ENCODE measurements at places on chromosomes 3 and 15.

DNA sequence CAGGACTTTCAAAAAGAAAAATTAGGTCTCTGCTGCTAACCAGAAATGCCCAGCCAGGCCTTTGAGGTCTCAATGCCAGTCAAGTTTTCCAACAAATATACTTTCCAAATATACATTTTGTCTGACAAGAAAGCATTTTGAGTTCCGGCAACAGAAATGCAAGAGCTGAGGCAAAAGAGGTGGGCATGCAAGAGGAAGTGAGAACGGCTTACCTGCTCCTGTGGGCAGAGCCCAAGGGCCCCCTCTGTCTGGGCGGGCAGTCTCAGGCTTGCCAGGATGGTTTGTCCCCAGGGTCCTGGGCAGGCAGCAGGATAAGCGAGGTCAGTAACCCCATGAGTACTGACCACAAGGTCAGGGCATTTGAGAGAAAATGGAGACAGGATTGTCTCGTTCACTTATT, 136.1 kb upstream of the TOPAZ1 start:
- no peak for DNase-seq

DNA sequence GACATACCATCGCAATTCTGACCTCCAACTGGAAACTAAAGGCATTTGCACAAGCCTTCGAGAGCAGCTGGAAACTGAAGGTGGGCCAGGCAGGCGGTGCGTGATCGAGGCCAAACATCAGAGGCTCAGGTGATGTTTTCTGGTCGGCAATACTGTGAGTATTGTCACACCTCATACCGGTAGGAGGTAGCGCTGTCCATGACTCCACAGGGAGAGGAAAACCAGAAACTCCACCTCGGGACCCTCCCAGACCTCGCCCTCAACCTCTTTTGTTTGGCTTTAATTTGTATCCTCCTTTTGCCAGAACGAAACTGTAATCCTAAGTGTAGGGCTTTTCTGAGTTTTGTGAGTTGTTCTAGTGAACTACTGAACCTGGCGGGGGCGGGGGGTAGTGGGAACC, 43.6 kb downstream of the LDHAL6B start:
- no peak for DNase-seq

- peak; percentile 92 for DNase-seq
These were observed 11.6 kb downstream of the XIRP1 start for GRCh38 chr3:39180546-39181346.

DNA sequence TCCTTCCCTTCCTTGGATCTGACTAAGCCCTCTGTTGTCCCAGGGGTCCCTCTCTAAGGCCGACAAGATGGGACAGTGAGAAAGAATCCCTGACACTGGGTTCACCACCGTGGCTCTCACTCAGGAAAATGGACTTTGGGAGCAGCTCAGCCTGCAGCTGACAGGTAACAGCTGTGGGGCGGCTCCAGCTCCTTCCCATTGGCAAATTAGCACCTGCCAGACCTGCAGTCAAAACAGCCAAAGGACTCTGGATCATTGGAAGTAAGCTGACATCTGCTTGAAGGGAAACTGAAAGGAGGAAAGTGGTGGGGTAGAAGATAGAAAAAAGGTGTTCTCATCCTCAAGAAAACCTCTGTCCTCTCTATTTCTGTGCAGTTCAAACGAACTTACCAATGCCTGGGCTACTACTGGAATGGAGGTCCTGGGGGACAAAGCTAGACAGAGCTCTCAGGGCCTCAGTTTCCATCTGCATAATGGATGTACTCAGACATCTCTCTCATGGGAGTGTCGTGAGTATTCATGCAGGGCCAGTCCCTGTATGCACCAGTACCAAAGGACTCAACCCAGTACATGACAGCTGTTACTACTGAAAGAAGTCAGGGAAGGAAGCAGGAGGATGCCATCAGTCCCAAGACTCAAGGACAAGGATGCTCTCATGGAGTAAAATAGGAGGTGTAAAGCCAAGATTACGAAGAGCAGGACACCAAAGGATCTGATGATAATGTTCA, 53.6 kb upstream of the DCLK3 start:
- no peak for DNase-seq

GRCh38 chr3:85576091-85576690, 617.4 kb downstream of the CADM2 start:
- peak; percentile 70 for DNase-seq

DNA sequence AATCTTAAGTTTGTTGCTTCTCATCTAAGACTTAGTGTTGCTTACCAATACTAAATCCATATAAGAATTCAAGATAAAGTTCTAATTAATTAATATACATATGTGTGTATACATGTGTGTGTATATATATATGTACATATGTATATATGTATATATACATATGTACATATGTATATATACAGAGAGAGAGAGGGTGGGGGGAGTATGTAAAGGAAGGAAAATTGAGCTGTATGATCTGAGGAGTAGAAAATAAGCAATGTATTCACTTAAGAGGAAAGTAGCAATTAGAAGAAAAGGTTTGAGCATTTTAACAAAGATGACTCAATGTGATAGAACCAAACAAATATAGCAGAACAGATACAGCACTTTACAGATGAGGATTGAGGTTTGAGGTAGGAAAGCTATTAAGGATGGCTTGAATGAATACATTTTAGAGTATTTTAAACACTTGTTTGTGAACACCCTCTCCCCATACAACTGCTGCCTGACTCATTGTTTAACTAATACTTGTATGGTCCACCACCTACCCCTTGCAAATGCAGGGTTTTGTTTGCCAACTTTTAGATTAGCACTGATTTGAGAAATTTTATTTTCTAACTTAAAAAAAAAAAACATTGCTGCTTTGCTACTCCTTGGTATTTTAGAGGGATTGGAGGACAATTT, 681.1 kb upstream of the CADM2 start:
- no peak for DNase-seq

- DNase-seq: no peak
These were observed 136.5 kb downstream of the NTRK3 start for GRCh38 chr15:88120026-88120425.

GRCh38 chr3:190533511-190534281, 19.8 kb downstream of the IL1RAP start:
- no peak for DNase-seq

GRCh38 chr3:159455741-159456181, 532.9 kb upstream of the IL12A start:
- no peak for DNase-seq

GRCh38 chr3:3665961-3666640, 133.1 kb upstream of the LRRN1 start:
- DNase-seq: no peak

DNA sequence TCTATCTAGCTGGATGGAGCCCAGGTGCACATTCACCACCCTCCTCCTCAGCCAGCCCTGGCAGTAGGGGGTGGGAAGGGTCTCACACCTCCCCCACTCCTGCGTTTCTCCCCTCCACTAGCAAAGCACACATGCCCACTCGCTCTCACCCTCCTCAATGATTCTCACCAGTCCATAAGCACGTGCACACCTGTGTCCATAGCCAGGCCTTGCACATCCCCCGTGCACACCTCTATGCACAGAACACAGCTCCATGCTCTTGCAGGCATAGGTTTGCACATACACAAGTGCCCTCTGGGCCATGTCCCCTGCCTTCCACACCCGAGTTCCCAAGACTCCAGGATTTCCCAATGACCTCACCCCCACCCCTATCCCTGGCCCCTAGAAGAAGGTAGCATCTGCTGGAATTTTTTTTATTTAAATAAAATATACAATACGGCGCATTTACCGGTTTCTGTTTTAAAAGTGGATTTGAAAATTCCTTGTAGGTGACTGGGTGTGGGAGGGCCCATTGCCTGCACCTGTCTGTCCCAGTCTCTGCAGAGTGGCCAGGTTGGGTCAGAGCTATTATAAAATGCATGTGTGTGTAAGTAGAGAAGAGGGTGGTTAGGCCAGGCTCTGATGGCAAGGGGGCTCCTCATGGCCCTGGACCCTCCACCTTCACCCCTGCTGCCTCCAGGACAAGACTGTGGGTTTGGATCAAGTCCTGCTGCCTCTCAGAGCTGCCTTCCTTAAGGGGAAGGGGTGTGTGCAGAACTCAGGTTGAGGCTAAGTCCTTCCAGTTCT, 49.1 kb downstream of the HCN4 start:
- peak; percentile 32 for DNase-seq

GRCh38 chr3:192930577-192930976, 12.9 kb upstream of the MB21D2 start:
- no peak for DNase-seq

DNA sequence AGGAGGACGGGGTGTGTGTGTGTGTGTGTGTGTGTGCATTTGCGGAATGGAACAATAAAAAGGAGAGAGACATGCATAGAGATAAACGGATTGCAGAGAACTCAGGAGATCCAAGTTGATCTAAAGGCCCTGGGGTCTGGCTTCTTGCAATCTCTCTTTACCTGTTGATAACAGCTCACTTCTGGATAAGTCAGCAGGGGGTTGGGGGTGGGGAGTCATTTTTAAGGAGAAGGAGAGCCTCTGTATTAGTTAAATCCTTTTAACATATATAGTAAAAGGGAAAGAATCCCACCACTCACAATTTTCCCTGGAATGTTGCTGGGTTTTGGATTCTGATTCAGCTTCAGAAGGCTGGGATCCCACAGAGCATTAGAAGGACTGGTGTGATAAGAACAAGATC, 87.5 kb upstream of the MITF start:
- DNase-seq: no peak

DNA sequence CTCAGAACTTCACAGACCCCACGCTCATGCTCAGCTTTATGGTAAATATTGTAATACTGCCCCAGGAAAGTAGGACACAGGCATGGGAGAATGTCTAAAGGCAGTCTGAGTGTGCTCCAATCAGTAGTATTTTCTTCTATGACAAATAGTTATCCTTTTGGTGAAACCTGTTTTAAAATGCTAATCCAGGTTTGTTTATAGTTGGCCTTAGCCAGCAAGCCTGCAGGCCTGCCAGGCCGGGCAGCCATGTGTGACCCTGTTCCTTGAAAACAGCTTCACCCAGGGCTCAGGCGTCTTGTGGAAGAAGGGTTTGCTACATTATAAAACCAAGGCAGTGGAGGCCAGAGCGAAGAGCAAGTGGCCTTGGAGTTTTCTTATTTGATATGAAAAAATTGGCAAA, 104.7 kb downstream of the SEMA6D start:
- DNase-seq: peak; percentile 55

DNA sequence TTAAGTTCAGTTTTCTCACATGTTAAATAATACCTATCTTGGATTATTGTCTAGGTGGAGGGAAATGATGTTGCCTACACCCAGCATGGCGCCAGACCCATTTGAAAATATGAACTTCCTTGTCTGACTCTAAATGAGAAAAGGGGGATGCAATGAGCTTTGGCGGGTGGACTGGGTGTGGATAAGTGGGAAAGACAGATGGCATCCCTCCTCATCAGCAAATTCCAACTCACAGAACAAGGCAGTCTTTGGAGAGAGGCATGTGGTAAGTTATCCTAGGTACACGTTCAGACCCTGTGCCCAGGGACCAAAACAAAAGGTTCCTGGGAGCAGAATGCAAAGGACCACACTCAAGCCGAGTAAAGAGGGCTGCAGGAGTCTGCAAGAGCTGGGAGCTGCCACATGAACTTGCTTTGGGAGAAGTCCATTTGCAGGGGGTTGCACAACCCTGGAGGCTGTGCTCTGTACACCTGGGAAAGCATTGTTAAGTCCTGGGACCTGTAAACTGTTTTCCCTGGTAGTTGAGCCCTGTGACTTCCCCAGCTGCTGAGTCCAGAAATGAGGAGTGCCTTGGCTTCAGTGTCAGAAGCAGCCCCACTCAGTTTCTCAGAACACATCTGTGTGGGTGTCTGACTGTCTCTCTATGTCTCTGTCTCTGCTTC, 102.3 kb upstream of the TPM1 start:
- no peak for DNase-seq

DNA sequence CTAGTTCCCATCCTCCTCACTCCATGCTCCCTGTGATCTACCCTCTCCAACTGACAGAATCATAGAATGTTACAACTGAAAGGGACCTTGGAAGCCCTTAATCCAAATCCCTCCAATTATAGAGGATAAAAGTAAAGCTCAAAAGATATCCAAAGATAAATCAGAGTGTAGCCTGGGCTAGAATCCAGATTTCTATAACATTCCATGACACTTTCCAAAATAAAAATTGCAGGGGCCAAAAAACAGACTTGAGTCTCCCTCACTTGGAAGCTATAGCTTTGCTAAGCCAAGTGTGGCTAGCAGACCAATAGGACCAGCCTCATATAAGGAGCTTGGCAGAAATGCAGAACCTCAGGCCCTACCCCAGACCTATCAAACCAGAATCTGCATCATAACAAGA, 148.1 kb downstream of the NTRK3 start:
- no peak for DNase-seq

- DNase-seq: no peak
These were observed 133.5 kb upstream of the ZPLD1 start for GRCh38 chr3:102301155-102301880.

DNA sequence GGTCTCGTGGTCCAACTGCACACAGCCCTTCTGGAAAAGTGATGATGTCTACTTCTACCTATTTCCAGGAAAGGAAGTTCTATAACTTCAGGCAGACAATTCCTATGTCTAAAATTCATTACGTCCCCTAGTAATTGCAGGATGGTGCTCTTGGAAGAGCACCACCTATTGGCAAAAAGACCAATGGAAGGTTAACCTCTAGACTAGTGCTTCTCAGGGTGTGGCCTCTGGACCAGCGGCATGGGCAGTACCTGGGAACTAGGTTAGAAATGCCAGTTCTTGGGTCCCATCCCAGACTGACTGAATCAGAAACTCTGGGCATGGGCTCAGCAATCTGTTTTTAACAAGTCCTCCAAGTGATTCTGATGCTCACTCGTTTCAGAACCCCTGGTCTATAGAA, 258.3 kb upstream of the ICE2 start:
- DNase-seq: no peak

GRCh38 chr15:69145694-69146492, 14.5 kb upstream of the GLCE start:
- DNase-seq: peak; percentile 80

DNA sequence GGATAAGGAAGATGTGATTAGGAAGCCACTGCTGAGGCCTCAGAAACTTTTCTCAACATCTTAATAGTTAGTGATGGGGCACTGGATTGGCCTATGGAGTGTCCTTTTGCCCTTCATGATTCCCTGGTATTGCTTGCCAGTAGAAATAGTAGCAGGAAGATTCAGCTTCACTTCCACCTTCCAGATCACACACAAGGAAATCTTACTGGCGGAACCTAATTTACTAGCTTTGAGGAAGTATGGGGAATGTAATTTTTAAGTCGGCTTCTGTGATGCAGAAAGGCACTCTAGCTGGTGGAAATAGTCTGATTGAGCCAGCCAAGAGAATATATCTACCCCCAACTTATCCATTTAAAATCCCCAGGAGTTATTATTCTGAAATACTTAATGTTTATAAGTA, 46.5 kb downstream of the LPP start:
- no peak for DNase-seq

DNA sequence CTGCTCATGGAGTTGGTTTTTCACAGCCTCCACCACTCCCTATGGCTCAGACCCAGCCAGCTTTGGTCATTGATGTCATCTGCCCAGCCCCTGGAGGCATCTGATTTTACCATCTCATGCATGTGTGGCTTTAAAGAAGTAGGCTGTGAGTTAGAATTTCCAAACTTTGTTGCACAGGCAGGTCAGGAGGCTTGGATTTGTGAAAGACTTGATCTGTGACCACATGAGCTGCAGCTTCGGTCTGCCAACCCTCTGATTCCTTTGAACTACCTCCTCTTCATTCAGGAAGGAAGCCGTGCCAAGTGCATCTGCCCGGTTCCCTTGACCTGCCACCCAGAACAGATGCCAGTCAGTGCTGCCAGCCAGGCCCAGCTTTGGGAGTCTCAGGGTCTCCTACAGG, 9.2 kb downstream of the CTXND1 start:
- no peak for DNase-seq

GRCh38 chr3:123552095-123552714, 32.6 kb downstream of the HACD2 start:
- no peak for DNase-seq

- DNase-seq: no peak
These were observed 617.5 kb downstream of the ZPLD1 start for GRCh38 chr3:103052236-103052830.
